ENCODE measurements at places on chromosomes 2 and 18.

GRCh38 chr2:227510620-227510958, 38.6 kb downstream of the AGFG1 start:
- DNase-seq: no peak

DNA sequence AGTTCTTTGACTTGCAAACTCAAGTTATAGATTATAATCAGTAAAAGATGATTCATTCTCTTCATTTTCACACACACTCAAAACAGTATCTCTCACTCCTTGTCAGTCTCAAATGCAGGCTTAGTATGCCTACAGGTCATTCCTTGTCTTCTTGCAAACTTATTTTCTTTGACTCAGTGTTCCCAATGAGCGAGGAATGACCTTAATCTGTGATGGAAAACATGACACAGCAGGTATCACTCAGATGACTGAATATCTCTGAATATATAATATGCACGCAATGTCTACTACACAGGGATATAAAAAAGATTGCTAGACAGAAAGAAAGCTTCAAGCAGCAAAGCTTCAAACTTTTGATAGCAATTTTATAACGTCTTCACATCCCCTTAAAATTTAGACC, 127.8 kb upstream of the RGPD4 start:
- no peak for DNase-seq

DNA sequence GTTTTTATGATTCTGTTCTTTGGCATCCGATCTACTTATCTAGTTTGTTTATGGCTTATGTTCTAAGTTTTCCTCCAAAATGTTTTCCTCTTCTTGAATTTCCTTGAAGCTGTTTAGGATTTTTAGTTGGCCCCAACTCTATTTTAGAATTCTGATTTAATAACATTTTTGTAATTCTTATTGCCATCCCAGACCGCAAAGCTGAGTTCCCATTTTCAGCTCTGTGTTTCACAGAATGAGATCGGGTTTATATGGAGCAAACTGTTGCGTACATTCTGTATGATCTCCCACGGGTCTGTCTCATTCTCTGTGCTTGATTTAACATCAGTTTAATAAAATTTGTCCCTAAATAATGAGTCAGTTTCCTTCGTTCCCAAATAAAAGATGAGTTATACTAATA, 59.3 kb downstream of the DPP4 start:
- no peak for DNase-seq

DNA sequence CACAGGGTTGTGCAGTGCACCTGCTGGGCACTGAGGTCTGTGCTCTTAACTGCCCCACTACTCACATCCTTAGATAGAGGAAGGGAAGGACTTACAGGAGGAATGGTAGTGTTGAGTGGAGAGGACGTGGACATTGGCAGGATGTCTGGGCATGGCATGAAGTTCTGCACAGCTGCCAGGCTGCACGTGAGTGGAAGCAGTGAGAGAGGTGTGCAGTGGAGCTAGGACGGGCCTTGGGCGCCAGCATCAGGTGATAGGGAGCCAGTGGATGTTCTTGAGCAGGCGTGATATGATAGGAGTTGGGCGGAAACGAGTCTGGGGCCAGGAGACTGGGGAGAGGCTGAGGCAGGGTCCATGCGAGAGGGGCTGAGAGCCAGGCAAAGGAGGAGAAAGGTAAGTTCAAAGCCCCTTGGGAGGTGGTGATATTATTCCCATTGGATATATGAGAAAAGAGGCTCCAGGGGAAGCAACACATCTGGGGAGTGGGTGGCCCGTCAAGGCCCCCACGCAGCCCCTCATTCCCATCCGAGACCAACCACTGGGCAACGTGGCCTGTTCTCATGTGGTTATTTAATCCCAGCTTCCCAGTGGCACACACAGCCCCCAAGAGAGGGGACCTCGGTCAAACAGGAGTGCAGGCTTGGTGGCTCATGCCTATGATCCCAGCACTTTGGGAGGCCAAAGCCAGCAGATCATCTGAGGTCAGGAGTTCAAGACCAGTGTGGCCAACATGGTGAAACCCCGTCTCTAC, 45.7 kb upstream of the SNED1 start:
- no peak for DNase-seq

DNA sequence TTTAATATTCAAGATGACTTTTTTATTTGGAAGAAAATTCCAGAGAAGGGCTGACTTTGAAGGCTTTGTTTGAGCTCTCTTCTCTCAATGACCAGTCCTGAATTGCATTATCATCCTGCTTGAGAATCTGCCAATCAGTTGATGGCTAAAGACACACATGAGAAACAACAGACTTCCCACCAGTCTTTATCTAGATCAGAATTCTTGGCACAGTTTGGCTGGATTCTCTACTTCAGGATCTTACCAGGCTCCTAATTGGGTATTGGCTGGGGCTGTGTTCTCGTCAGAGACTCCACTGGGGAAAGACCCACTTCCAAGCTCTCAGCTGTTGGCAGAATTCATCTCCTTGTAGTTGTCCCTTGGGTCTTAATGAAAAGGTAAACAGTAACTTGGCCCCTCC, 86.0 kb downstream of the WDSUB1 start:
- DNase-seq: no peak

GRCh38 chr18:50356036-50356945, 18.6 kb upstream of the SKA1 start:
- DNase-seq: no peak

DNA sequence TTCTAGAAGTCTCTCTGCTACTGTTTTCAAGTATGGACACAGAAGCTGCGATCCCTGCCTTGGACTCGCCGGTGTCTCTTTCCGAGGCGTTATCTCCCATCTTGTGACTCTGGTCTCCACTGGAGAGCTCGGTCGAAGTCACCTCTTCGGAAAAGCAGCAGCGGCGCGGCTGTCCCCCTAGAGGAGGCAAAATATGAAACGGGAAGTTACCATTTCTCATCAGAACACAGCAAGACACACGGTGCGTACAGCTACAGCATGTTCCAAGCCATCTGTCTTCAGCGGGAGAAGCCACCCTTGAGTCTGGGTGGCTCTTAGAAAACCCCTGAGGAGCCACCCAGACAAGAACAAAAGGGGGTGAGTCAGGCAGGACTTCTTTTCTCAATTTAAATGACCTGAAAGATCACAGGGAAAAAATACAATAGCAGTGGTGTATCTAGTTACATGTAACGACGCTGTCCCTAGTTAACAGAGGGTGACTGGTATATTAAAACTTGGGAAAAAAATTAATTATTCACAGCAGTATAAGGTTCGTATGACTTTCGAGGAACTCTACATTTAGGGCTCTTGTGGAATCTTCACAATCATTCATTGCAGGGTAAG, 114.8 kb downstream of the ZNF516 start:
- no peak for DNase-seq

- no peak for DNase-seq
Observed at GRCh38 chr2:100603414-100603813, 40.6 kb downstream of the PDCL3 start.

- DNase-seq: no peak
Observed at GRCh38 chr18:3449512-3450011, 410 bp upstream of the TGIF1 start.

DNA sequence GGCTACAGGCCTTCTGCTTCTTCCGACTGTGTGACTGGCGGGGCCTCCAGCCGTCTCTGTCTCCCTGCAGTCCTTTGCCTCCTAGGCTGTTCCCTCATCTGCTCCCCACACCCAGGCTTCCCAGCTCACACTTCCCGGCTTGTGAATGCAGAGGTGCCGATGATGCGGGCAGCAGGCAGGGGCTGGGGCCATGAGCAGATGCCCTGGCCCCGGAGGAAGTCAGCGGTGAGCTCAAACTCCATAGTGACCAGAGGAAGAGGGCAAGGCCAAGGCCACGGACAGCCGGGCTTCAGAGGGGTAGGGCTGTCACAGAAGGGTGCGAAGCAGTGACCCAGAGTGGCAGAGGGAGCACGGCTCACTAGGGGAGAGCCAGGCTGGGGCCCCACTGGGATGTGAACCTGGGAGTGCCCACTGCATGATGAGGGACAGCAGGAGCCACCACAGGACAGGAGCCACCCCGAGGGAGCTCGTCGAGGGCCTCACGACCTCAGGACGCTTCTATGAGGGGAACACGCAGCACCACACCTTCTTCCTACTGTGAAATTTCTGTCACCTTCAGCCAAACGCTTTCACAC, 515.9 kb downstream of the EIPR1 start:
- DNase-seq: no peak

GRCh38 chr2:200905618-200906296, 16.6 kb downstream of the NIF3L1 start:
- DNase-seq: peak; percentile 42

DNA sequence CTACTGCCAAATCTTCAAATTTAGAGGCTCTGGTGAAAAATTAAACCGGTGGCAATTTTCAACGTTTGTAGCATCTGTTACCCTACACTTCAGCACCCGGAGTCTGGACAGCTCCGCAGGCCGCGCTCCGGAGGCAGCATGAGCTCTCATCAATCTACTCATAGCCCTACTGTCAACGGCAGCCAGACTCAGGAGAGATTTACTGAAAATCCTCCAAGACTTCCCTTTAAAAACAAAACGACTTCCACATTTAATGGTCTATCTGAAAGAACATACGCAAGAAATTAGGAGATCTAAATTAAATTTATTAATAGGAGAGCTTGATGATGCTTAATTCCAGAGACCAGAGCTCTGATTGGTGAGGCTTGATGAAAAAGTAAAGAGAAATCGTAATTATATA, 970 bp upstream of the ADCYAP1 start:
- peak; percentile 31 for DNase-seq

DNA sequence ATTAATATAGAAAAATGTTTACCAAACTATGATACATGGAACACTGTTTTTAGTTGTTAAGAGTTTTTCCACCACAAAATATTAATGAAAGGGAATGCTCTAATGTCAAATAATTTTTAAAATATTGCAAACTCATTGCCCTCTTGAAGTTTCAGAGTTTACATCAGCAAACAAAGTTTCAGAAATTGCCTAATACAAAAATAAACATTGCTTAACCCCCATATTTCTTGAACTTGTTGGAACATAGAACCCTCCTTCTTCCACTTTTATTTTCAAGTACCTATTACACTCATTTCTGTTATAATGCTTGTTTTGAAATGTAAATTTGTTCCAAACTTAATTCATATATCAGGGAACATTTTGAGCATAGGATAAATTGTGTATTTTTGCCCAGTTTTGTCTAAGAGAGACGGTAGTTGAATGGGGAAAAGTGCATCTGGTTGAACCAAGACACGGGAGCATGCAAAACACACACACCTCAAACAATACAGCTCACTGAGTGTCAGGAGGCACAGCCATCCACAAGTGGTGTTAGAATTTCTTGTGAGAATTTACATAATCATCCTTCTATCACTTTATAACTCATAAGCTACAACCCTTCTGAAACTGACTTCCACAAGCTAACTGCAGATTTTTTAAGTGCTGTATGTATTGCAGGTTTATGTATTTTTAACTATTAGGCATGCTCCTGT, 5.3 kb upstream of the MC4R start:
- no peak for DNase-seq

- no peak for DNase-seq
Observed at GRCh38 chr2:76958749-76959148, 563.4 kb downstream of the LRRTM4 start.

GRCh38 chr2:239315308-239315707, 85.5 kb downstream of the HDAC4 start:
- DNase-seq: no peak

- DNase-seq: no peak
Observed at GRCh38 chr2:158810731-158811460, 15.8 kb downstream of the DAPL1 start.

GRCh38 chr2:127093648-127094210, 13.2 kb downstream of the BIN1 start:
- no peak for DNase-seq

DNA sequence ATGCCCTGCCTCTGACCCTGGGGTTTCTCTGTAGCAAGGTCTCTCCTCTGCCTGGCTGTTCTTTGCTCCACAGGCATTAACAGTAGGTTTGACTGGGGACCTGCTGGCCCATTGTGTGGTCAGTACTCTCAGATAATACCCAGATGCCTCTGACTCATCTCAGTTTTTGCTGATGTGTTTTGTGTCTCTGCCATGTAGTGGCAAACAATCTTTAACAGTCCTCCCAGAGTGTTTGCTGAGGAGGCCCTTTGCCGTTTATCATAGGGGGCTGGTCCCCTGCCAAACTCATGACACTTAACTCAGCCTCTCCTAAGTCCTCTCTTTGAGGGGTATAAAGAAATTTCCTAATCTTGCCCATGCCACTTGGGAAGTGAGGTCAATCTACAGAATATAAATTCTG, 793.7 kb upstream of the FANCL start:
- no peak for DNase-seq

DNA sequence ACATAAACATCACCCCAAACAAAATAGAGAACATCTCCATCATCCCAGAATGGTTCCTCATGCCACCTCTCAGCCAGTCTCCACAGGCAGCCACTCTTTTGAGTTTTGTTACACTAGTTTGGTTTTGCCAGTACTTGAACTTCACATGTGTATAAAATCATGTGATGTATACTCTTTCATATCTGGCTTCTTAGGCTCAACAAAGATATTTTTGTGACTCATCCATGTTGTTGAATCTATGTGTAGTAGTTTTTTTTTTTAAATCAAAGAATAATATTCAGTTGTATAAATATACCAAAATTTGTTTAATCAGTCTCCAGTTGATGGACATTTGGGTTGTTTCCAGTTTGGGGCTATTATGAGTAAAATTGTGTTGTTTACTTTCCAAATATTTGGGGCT, 75.9 kb downstream of the PMS1 start:
- DNase-seq: no peak

DNA sequence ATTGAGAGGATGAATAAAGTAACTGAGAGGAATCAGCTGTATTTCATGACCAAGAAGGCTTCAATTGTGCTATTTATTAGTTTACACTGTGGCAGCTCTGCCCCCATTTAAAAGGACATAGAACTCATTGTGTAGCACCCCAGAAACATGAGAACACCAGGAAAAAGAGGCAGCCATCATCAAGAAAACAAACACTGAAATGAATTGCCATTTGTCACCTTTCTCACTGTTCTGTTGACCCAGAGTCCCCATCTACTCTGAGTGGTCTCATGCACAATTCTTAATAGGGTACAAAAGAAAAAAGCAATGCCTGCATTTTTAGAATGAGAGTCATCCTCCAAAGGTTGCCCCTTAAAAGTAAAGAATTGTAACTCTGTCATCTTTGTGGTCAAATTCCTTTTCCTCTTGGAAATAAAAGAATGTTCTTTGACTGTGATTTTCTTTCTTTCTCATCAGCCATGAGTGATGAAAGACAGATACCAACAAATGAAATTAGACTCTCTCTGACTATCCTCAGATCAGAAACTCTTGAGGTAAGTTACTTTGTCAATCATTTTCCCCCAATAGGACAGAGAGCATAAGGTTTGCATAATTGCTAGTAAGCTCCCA, 1941.9 kb upstream of the PIK3C3 start:
- DNase-seq: no peak

DNA sequence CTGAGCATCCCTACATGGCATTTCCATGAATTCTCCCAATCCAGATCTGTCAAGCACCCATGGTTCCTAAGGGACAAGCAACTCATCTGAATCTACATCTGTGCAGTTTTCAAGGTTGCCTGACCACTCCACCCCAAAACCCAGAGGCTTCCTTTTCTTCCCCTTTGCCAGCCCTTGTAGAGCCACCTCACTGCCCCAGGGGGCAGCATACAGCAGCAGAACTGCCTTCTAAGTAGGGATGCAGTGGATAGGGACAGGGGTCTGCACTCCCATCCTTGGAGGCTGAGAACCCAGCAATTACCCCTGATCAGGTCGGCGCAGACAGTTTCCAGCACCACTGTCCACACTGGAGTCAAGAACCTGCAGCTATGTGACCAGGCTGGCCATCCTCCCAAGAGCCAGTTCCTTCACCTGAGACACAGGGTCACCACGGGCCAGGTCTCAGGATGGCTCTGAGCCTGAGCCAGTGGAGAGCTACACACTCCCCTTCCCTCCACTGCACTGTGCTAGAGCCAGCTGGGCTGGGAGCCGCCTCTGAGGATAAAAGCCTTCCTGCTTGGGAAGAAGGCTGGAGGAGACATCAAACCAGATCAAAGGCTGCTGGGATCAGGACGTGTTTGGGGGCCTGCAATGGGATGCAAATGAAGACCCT, 283.1 kb downstream of the CELF4 start:
- no peak for DNase-seq

Measured in anterior cingulate cortex (tissue), 58 donors.